Gastrocnemius medialis (tissue), 4 donors: ENCODE measurements at places on chromosomes 5 and 9. TPM values are rescaled to one million over a fixed set of nuclear protein-coding genes. Genes with fewer than 3 reads are reported as not detected.

Gene GRIA1
- total RNA-seq, result 0.18 TPM

Gene INSL4
- not detected for total RNA-seq

Gene SET
- total RNA-seq, result 163 TPM

Gene ATOSB
- total RNA-seq, result 13.0 TPM
